Memory B cell (primary cell): ENCODE measurements at places on chromosomes 5 and 9.

DNA sequence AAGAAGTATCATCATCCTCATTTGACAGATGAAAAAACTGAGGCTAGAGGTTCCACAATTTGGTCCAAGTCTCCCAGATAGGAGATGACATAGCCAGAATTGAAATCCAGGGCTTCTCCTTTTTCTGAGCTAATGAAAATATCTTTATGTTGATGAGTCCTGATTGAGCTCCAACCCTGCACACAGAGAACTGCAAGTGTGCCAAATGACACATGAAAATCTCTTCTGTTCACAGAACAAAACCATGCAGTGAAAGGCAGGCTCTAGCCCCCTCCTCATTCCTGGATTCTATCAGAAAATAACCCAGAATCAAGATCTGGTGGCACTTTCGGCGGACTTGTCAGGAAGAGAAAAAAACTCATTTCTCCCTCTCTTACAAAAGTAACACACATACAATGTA is 124.0 kb downstream of the GLIS3 start:
- no peak for DNase-seq

GRCh38 chr5:158852622-158853021 is 247.1 kb downstream of the EBF1 start:
- DNase-seq: no peak

DNA sequence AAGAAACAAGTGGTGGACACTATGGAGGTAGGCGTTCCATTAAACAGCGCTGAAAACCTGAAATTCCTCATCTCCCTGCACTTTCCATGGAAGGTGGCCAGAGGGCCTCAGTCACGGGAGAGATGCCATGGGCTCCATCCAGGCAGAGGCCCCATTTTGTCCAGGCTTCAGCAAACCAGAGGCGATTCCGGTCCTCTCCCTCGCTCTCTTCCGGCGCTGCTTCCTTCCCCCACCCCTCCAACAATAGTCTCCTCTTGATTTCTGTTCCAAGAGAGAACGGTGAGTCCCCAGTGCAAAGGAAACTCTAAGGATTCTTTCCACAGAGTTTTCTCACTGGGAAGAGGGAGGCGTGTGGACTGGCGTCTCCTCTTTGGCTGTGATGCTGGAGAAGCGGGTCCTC is 7.5 kb downstream of the ZNF366 start:
- no peak for DNase-seq

GRCh38 chr5:102843997-102844396 is 88.9 kb downstream of the PAM start:
- DNase-seq: no peak

DNA sequence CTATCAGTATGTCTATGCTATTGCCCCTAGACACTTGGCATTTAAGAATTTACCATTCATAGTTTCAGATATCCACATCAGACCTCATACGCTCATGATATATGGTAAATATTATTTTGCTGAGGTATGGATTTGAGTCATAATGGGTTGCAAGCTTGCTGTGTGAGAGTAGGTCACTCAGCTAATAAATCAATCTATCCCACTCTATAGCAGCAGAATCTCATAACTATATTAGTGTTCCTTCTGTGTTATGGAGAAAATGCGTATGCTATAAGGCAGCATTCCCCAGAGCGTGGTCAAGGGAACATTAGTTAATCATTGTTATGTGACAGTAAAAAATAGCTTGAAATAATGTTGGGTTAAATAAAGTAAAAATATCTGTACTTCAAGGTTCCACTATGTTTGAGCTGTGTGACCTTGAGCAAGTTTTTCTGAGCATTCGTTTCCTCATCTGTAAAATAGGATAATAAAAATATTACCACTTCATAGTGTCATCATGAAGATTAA is 7.7 kb downstream of the TRIM32 start:
- DNase-seq: no peak

GRCh38 chr5:55305345-55305744 is 2.1 kb downstream of the DHX29 start:
- no peak for DNase-seq

DNA sequence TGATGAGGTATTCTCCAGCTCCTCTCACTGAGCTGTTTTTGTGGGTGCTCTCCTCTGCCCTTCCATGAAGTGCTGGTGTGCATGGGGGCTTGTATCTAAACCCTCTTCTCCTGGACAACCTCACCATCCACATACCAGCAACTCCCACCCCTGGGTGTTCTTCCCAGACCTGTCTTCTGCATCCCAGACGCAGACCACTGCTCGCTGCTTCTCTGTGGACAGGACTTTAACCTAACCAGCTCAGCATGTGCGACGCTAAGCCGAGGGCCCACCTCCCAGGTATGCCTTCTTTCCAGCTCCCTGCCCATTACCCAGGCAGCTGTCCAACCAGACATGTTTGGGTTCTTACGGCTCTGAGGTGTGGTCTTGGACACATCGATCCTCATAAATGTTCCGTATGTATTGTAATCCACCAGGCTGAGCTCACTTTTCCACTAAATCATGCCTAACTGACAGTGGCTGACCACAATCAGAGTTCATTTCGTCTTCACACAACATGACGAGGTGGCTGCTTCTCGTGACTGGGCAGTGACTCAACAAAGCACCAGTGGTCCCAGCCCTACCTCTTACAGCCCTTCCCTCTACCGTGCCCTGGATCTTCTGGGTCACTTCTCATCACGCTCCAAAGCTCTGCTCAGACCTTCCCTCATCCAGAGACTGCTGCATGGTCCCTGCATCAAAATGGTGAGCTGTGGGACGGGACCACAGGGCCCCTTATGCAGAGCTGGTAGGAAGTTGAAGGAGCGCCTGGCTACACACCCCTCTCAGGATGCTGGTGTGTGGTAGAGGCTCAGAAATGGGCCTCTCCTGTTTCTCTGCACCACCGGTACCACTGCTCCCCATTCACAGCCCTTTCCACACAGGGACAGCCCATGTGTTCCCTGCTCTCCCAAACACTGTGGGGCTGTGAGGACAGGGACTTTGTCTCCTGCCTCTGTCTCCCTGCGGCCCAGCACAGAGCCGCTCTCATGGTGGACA is 9.6 kb upstream of the PTGES2 start:
- DNase-seq: no peak

GRCh38 chr5:84635235-84636055 is 250.8 kb upstream of the EDIL3 start:
- no peak for DNase-seq
